ENCODE measurements at places on chromosomes 1 and 21.
A peak's percentile ranks its signal among the peaks of the same experiment; 100 is the strongest.

DNA sequence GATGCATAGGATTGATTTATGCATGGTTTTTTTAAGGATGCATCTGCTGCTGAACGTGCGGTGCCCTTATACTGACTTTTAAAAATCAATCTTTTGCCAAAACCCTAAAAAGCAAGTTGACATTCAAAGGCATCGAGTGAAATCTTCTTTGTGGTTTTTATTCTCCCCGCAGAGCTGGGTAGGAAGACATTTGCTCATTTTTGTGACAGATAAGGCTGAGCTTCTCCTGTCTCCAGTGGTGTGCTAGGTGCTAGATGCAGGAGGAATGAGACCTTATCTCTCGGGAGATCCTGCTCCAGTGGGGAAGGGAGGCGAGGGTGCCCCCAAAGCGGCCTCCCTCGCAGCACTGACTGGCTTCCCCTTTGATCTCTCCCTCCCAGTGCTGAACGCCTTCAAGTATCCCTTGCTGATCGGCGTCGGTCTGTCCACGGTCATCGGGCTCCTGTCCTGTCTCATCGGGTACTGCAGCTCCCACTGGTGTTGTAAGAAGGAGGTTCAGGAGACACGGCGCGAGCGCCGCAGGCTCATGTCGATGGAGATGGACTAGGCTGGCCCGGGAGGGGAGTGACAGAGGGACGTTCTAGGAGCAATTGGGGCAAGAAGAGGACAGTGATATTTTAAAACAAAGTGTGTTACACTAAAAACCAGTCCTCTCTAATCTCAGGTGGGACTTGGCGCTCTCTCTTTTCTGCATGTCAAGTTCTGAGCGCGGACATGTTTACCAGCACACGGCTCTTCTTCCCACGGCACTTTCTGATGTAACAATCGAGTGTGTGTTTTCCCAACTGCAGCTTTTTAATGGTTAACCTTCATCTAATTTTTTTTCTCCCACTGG lies 14.9 kb upstream of the CD101 start:
- DNase-seq, result no peak

GRCh38 chr1:75672528-75673393 lies 51.7 kb upstream of the ACADM start:
- peak; percentile 12 for DNase-seq

GRCh38 chr1:27789540-27790041 lies 16.6 kb downstream of the STX12 start:
- DNase-seq, result peak; percentile 77

GRCh38 chr1:17808816-17809215 lies 53.7 kb downstream of the ACTL8 start:
- DNase-seq, result no peak

GRCh38 chr21:44372616-44373015 lies 19.2 kb downstream of the TRPM2 start:
- DNase-seq, result no peak

- DNase-seq, result no peak
Observed at GRCh38 chr21:17981060-17981740, 162.0 kb upstream of the C21orf91 start.

GRCh38 chr1:48848035-48848434 lies 71.3 kb upstream of the BEND5 start:
- no peak for DNase-seq

DNA sequence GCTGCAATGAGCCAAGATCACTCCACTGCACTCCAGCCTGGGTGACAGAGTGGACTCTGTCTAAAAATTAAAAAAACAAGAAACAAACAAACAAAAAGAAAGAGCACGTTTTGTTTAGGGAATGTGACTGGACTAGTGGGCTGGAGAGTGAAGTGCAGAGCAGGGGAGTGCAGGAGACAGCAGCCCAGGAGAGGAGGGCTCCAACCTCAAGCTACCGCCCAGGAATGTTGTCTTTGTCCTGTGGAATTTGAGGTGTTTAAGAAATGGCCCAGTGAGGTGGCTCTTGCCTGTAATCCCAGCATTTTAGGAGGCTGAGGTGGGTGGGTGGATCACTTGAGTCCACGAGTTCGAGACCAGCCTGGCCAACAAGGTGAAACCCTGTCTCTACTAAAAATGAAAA lies 42.4 kb upstream of the MTF2 start:
- no peak for DNase-seq

DNA sequence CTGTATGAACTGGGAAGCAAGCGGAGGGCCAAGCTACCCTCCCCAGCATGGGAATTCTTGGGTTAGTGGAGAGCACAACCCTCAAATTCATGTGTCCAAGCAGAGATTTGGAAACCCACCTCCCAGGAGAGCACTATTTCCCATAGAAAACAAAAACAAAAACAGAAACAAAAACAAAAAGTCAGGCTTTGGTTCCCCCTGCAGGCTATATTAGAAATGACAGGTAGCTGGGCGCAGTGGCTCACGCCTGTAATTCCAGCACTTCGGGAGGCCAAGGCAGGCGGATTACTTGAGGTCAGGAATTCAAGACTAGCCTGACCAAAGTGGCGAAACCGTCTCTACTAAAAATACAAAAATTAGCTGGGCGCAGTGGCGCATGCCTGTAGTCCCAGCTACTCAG lies 10.8 kb downstream of the MINDY1 start:
- DNase-seq, result peak; percentile 73

- no peak for DNase-seq
Observed at GRCh38 chr21:31354604-31355443, 10.8 kb upstream of the TIAM1 start.

- no peak for DNase-seq
Observed at GRCh38 chr1:9241891-9242290, 7.3 kb downstream of the H6PD start.

GRCh38 chr1:150961756-150962155 lies 12.9 kb downstream of the CERS2 start:
- DNase-seq, result no peak

DNA sequence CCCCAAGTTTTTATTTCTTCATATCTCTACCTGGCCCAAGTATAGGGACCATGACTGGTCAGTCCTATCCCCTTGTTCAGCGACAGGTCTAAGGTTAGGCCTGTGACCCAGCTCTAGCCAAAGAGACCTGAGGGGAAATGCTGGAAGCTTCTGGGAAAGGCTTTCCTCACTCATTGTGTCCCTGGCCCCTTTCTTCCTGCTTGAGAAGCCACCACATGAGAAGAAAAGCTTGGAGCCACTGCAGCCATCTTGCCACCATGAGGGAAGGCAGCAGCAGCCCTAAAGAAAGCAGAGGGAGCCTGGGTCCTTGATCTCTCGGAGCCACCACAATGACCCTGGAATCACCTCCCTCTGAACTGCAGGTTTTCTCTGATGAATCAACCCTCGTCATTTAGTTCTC lies 43.4 kb downstream of the ATF3 start:
- no peak for DNase-seq

- DNase-seq, result no peak
Observed at GRCh38 chr21:34707876-34708325, 39.1 kb downstream of the CLIC6 start.

GRCh38 chr1:61441723-61442262 lies 283.1 kb downstream of the TM2D1 start:
- DNase-seq, result no peak

- DNase-seq, result no peak
Observed at GRCh38 chr1:44707112-44707881, 23.7 kb downstream of the RNU5D-1 start.

- peak; percentile 97 for DNase-seq
Observed at GRCh38 chr1:182668521-182669054, 15.8 kb downstream of the RGS8 start.

GRCh38 chr1:27664291-27664690 lies 7.7 kb downstream of the IFI6 start:
- DNase-seq, result no peak

- DNase-seq, result no peak
Observed at GRCh38 chr21:33270986-33271385, 4.8 kb downstream of the IL10RB start.

DNA sequence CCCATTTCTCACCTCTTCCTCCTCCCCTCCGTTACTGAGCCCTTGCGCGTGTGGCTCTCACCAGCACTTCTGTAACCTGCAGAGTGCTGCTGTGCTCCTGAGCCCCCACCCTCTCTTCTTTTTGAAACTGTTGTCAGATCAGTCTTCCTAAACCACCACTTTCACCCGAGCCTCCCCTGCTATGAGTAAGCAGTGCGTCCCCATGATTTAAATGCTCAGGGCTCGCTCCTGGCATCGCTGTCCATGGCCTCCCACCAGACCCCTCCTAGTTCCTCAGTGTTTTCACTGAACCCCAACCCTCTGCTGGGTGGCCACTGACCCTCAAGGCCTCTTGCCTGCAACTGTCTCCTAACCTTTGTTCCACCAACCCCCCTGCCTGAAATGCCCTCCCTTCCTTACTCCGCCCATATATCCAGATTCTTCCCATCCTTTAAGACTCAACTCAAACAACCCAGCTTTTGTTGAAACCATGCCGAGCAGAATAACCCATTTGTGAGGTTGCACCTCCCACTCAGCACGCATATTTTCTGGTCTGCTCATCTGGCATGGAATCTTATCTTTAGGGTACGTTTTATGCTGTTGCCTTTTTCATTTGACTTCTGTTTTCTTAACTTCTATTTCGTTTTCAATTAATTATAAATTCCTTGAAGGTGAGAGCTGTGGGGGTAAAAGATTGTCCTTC lies 64.5 kb upstream of the FAM3B start:
- DNase-seq, result no peak

DNA sequence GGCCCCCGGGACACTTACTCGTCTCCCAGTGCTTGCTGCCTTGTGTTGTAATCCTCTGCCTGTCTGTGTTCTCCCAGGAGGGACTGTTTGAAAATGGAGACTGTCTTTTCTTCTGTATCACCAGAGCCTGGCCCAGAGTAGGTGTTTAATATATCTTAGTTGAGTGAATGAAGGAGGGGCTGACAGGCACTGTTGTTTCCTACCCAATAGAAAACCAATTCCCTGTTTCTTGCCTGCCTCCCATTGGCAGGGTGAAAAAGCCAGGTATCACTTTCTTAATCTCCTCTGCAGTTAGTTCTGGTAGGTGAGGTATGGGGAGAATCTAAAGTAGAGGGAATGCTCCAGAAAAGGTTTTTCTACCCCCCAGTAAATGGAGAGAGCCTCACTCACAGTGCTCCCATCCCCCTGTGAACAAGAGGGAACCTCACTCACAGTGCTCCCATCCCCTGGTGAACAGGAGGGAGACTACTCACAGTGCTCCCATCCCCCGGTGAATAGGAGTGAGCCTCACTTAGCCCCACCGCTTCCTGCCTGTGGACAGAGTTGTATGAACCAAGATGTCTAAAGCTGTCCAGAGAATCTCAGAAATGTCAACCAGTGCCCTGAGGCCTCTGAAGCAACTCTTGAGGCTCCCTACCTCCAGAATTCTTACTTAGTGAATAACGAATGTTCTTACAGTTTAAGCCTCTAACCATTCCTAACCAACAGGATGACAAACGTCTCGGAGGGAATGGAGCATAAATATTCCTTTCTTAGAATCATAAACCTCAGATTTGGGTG lies at the start of gene GJA5:
Gene GJA5, minus strand, starts transcription at position 122 of the 780 bp plus-strand sequence. CDS start 1,364 bp downstream, outside the sequence.
- DNase-seq, result no peak

- DNase-seq, result no peak
Observed at GRCh38 chr1:204863024-204863423, 7.6 kb upstream of the NFASC start.

DNA sequence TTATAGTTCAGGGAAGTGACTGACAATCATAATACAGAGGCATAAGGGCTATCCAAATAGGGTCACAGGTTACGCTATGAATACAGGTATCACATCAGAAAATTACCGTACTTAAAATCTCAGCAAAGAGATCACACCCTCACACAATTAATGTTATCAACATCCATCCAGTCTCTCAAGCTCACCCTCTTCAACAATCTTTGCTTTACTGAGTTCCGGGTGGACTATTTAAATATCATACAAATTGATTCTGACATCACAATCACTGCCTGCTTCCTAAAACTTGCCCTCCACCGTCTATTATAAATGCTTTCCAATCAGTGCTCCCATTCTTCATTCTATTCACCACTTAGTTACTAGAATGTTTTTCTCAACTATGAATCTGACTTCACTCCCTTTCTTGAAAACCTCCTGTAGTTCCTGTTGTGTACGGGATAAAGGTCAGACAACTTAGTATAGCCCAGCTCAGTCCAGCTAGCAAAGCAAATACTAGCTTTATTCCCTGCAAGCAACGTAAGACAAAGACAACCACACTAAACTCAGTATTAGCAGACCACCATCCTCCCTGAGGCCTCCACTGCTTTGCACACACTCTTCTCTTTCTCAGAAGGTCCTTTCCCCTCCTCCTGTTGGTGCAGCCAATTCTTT lies 398.7 kb downstream of the SMYD3 start:
- no peak for DNase-seq
